ENCODE measurements at places on chromosomes 12 and 14.

DNA sequence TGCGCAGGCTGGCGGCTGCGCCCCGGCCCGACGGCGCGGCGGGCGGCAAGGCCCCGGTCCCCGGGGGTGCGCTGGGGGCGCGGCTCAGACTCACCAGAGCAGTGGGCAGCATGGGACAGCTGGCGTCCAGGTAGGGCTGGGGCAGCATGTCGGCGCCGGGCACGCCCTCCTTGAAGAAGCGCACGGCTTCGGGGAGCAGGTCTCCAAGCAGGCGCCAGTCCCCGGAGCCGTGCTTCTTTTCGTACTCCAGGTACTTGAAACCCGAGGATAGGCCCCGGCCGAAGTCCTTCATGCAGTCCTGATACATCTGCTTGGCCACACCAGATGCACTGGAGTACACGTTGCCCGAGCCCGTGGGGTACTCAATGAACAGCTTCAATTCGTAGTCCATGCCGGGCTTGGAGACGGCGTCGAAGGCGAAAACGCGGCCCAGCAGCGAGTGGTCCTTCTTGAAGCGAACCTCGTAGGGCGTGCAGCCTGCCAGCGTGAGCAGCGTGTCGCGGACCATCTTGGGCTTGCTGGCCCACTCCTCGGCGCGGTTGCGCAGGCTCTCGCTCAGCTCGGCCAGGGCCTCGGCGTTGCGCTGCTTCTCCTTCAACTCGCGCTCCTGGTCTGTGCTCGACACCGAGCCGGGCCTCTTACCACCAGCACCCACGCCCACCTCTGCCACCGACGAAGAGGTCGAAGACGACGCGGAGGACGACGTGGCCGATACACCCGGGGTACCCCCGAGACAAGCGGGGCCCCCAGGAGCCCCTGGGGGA, 2.2 kb downstream of the IRF2BPL start:
- no peak for DNase-seq

GRCh38 chr14:51487848-51488247, 163.9 kb upstream of the FRMD6 start:
- DNase-seq = no peak

GRCh38 chr12:13090054-13090453, 13.4 kb downstream of the GSG1 start:
- no peak for DNase-seq

DNA sequence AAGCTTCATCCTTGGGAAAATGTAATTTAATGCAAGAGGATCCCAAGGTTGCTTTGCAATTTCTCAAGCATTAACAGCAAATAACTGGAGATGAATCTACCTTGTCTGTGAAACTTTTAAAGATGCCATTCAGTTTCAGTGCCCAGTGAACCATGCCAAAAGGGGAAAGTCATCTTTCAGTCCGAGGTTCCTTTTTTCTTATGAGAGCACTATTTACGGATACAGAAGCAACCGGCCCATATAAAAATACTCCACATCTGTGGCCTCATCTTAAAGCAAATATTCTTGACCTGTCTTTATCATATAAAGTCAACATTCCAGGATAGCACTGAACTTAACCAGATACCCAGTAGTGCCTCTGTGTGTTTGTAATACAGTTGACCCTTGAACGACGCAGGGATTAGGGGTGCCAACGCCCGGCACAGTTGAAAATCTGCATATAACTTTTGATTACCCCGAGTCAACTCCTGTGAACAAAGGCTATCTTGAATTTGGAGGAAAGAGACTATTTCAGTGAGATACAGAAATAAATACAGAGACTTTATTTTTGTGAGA, 209.4 kb downstream of the PCNX1 start:
- no peak for DNase-seq

DNA sequence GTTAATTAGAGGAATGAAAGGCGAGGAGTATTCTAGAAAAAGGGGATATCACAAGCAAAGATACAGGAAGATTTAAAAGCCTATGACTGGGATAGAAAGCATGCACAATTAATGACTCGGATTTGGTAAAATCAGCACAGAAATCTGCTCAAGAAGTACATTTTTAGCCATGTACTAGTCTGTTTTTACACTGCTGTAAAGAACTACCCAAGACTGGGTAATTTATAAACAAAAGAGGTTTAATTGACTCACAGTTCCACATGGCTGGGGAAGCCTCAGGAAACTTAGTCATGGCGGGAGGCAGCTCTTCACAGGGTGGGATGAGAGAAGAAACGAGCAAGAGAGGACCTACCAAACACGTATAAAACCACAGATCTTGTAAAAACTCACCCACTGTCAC, 716.3 kb upstream of the MDGA2 start:
- no peak for DNase-seq

DNA sequence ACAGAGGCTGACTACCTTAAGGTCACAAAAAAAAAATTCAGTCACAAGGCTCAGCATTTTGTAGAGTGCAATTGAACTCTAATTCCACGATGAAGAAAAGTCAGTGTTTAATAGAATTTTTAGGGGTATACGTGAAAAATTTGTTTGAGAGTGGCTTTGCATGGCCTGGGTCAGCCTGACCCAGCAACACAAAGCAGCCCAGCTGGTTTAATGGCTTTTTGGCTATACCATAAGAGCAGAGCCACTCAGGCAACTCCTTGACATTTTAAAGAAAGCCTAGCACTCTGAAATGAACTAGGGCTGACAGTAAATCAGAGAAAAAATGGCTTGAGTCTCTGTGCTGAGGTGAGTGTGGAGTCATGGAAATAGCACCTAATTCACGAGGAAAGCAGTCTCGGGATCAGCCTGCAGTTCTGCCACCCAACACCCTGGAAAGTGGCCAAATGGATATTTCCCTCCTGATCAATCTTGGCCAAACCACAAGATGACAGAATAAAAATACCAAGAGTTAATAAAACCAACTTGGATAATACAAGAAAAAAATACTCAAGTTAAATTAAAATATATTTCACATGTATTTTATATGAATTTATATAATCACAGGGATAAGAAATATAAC, 59.5 kb downstream of the GALNT4 start:
- no peak for DNase-seq

GRCh38 chr12:69415471-69416275, 54.5 kb upstream of the FRS2 start:
- no peak for DNase-seq

DNA sequence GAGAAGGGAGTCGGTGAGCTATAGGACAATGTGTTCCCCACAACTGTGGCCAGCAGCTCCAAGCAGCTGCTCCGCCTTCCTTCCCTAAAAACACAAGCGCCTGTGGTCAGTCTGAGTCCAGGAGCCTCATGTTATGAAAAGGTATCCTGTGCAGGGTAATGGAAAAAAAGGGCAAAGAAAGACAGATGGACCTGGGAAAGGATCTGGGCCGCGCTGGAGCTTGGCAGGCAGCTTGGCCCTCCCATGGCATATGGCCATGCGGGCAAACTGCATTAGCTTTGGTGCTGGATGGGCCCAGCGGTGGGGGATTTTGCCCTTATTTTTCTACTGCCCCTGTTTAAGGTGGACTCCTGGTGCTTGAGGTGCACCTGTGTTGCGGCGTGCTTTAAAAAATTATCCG, 23.7 kb upstream of the CHST11 start:
- no peak for DNase-seq

DNA sequence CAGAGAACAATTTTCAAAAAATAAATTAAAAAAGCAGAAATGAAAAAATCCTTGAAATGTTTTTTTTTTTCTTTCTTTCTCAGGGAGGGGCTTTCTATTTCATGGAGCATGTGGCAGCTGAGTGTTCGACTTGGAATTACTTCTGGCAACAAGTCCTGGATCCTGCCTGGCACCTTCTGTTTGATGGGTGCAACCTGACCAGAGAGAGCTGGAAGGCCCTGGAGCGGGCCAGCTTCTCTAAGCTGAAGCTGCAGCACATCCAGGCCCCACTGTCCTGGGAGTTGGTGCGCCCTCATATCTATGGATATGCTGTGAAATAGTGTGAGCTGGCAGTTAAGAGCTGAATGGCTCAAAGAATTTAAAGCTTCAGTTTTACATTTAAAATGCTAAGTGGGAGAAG, 22.5 kb upstream of the HIGD1C start:
- no peak for DNase-seq

GRCh38 chr12:6943389-6943721, 261 bp upstream of the RNU7-1 start:
- peak; percentile 57 for DNase-seq
